ENCODE measurements at places on chromosomes 6 and 20. TPM values are rescaled to one million over a fixed set of nuclear protein-coding genes. Genes with fewer than 3 reads are reported as not detected.

DNA sequence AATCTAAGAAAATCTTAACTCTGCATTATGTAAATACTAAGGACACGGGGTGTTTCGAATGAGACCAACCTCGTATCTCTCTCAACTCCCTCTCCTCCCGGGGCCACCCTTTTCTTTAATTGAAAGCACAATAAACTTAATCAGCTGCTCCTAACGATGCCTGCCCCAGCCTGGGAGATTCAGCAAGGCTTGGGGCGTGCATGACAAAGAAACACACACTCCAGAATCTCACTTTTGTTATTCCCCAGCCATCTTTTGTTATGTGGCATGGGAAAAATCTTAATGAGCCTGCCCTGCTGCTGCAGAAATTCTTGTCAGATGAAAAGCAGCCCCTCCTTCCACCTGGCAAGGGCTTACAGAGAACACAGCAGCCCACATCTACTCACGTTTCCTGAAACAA is 117.4 kb downstream of the TTLL2 start:
- no peaks in the 10 kb centered on the region for H3K36me3 ChIP-seq
- no peak overlapping the region for H3K4me3 ChIP-seq
- H3K27me3 ChIP-seq, result no peaks in the 10 kb centered on the region
- no peak for DNase-seq

The LCA5 gene
- total RNA-seq, result 3.5 TPM

- H3K27ac ChIP-seq, result no peak overlapping the region
- no peaks in the 10 kb centered on the region for H3K36me3 ChIP-seq
- H3K27me3 ChIP-seq, result peaks cover 2% of the 10 kb centered on the region
- H3K4me3 ChIP-seq, result no peak overlapping the region
Observed at GRCh38 chr6:1145768-1146218, 166.1 kb upstream of the FOXQ1 start.

GRCh38 chr20:1392443-1392692 is 486 bp downstream of the FKBP1A start:
- H3K36me3 ChIP-seq, result no peaks in the 10 kb centered on the region
- peak overlapping the region; percentile 85 for H3K4me3 ChIP-seq
- no peak overlapping the region for H3K27ac ChIP-seq
- peaks cover 14% of the 10 kb centered on the region for H3K4me1 ChIP-seq
- H3K27me3 ChIP-seq, result peaks cover 37% of the 10 kb centered on the region
- no peak for DNase-seq

DNA sequence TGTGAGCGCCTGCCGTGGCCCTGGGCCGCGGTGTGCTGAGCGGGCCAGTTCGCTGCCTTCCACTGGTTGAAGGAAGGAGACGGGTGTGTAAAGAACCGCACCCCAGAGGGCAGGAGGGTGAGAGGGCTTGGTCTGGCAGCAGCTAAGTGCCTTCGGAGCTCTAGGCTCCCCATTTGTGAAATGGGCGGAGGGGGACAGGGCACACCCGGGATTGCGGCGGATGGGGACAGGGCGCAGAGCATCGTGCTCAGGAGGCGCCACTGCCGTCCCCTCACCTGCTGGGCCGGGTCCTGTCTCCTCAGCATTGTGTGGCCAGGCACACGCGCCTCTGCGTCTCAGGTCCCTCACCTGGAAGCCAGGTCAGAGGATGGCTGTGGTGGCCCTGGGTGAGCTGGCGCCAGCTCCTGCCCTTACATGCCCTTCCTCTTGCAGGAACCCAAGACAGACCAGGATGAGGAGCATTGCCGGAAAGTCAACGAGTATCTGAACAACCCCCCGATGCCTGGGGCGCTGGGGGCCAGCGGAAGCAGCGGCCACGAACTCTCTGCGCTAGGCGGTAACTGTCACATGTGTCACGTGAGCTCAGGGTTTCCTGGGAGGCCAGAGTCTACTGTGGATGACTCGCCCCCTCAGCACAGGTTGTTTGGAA is 3.1 kb downstream of the ADRM1 start:
- peaks cover 39% of the 10 kb centered on the region for H3K36me3 ChIP-seq
- peak overlapping the region; percentile 17 for H3K27ac ChIP-seq
- no peak overlapping the region for H3K4me3 ChIP-seq
- no peaks in the 10 kb centered on the region for H3K27me3 ChIP-seq
- no peak for DNase-seq

DNA sequence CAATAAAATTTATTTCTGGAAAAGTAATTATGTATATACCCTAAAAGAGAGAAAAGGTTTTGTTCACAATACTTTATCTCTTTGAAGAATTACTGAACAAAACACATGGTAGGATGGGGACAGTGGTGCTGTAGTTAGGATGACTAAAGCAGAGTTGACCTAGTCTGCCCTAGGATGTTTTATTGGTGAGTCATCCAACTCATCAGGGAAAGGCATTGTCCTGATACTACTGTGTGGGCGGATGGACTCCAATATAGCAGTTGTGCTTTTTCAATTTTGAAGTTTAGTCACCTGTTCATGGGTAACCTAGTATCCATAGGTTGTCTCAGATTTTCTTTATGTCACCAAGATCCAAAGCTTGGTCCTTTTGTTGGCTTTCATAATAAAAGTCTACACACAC is 53.3 kb upstream of the EYS start:
- no peak overlapping the region for H3K4me3 ChIP-seq
- no peaks in the 10 kb centered on the region for H3K27me3 ChIP-seq
- H3K4me1 ChIP-seq, result no peaks in the 10 kb centered on the region
- no peaks in the 10 kb centered on the region for H3K36me3 ChIP-seq
- no peak for DNase-seq
- H3K27ac ChIP-seq, result no peak overlapping the region

Data from cardiac muscle cell (in vitro differentiated cells and primary cell).